ENCODE measurements at places on chromosomes 7 and 10.

DNA sequence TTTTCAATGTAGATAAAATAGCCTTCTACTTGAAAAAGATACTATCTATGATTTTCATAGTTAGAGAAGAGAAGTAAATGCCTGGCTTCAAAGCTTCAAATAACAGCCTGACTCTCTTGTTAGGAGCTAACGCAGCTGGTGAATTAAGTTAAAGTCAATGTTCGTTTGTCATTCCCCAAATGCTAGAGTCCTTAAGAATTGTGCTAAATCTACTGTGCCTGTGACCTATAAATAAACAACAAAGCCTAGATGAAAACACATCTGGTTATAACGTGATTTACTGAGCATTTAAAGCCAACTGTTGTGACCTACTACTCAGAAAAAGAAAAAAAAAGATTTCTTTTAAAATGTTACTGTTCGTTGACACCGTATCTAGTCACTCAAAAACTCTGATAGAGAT is 134.7 kb downstream of the POLR1F start:
- no peak for DNase-seq

DNA sequence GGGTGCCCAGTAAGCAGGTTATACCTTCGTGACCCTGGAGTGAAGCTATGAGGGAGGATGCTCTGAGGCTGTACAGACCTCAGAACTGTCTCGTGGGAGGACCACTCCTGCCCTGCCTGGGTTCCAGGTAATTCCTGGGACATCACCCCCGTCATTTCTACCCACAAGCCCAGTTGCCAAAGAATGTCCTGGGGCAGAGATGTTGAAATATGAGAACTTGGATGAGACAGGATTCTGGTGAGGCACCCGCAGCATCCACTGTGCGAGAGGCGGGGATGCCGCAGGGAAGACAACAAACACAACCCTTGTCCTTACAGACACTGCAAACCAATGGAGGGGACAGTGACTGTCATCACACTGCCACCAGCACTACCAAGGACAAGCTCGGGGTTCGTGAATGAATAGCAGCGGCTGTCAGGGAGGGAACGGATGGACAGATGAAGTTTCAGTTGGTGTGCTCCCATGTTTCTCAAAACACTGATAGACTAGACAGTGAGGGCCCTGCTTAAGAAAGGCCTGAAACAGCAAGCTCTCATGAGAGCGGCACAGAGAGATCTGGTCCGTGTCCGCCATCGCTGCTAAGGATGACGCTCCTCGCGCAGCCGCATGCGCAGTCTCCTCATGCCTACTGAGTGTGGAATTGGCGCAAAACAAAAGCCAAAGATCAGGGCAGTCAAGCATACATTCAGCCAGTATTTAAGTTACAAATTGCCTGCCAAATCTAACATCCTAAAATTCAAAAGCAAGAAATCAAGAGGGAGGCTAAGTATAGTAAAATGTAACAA is 82.0 kb upstream of the RHEB start:
- DNase-seq = no peak

DNA sequence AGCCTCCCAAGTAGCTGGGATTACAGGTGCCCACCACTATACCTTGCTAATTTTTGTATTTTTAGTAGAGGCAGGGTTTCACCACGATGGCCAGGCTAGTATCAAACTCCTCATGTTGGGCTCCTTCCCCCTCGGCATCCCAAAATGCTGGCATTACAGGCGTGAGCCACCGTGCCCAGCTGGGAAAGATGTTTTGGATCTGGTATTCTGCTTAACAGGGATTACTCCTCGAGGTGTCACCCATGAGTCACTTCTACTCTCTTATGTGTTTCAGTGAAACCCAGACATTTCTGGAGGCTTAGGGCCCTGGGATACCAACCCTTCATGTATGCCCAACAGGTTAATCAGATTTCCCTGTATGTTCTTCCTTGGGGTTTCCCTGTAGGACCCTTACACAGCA is 11.8 kb upstream of the OPN4 start:
- DNase-seq = no peak

DNA sequence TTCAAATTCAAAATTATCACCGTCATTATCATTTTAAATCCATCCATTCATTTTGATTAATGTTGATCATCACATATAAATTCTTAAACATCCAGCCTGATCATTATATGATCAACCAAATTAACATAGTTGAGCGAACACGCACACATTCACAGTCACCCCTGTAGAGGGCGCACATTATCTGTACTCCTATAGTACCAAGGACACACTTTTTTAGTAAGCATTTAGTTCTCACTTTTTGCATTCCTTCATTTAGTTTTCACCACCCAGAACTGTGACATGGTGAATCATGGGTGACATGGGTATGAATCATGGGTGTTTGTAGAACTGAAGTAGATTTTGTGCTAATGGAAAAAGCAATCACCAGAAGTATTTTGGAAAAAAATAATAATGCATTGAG is 26.0 kb upstream of the ZNF735 start:
- no peak for DNase-seq

GRCh38 chr10:75403939-75404814 is 2.6 kb upstream of the ZNF503 start:
- no peak for DNase-seq

DNA sequence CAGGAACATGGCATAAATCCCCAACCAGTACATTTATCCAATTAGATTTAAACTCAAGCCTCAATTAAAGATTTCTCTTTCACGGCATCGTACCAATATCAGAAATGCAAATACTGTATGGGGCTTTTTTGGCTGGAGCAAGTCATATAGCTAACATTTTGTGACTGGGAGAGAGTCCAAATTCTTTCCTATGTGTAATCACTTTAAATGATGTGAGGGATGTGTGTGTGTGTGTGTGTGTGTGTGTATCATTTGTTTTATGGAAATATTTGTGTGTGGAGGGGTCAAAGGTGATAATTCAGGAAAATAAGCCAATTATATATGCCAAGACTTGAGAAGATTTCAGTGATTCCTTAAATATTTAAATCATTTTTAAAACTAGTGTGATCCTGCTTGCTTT is 196.6 kb downstream of the TRIL start:
- no peak for DNase-seq

GRCh38 chr10:93367664-93368063 is 114.5 kb downstream of the MYOF start:
- no peak for DNase-seq

DNA sequence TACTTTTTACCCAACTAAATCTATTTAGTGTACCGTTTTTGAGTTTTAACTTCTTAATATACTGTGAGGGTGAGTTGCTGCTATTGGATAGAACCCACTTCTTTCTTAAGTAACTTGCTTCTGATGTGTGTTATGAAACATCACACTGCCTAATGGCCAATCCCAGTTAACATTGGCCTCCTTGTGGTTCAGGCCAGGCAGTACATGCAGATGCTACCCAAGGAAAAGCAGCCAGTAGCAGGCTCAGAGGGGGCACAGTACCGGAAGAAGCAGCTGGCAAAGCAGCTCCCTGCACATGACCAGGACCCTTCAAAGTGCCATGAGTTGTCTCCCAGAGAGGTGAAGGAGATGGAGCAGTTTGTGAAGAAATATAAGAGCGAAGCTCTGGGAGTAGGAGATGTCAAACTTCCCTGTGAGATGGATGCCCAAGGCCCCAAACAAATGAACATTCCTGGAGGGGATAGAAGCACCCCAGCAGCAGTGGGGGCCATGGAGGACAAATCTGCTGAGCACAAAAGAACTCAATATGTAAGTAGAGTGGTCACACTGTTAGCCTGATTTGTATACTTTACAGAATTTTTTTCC is 39.7 kb downstream of the TES start:
- peak; percentile 52 for DNase-seq

GRCh38 chr10:112658465-112658864 is 211.4 kb downstream of the VTI1A start:
- no peak for DNase-seq

DNA sequence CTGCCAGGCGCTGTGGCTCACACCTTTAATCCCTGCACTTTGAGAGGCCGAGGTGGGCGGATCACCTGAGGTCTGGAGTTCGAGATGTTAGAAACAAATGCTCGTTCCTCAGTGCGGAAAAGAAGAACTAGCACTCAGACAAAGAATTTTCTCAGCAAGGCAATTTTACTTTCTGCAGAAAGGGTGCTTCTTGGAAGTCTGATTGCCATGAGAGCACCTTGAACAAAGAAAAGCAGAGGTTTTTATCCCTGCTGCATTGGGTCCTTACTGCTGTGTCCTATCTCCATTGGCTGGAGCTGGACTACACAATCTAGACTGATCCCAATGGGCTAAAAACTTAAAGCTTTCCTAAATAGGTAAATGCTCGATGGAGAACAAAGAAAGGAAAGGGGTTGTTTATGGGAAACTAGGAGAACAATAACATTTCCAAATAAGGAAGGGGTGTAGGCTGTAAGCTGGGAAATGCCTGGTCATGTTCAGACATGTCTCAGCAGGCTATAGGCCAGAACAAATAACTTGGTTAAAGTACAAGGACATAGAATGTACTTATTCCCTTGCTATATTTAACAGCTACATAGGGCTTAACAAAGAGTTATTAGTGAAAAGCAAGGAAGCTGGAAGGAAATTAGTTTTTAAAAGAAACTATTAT is 26.1 kb upstream of the ACTR3B start:
- no peak for DNase-seq

All from HCT116 (cell line).